Cortex of kidney (tissue), 1 donor: ENCODE measurements at places on chromosomes 3 and 15.

- no peak for DNase-seq
These were observed 146.3 kb upstream of the SOX2 start for GRCh38 chr3:181565416-181565815.

DNA sequence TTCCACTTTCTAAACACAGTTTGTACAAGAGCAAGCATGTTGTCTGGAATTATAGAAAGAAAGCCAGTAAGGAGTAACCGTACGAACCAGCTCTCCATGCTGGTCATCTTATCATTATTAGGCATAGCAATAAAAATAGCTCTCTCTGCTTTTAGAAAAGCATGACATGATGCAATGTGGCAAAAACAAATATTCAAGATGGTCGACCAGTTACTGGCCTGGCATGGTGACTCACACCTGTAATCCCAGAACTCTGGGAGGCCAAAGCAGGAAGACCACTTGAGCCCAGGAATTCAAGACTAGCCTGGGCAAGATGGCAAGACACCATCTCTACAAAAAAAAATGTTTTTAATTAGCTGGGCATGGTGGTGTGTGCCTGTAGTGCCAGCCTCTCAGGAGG is 2.6 kb upstream of the MAP4 start:
- DNase-seq = no peak

DNA sequence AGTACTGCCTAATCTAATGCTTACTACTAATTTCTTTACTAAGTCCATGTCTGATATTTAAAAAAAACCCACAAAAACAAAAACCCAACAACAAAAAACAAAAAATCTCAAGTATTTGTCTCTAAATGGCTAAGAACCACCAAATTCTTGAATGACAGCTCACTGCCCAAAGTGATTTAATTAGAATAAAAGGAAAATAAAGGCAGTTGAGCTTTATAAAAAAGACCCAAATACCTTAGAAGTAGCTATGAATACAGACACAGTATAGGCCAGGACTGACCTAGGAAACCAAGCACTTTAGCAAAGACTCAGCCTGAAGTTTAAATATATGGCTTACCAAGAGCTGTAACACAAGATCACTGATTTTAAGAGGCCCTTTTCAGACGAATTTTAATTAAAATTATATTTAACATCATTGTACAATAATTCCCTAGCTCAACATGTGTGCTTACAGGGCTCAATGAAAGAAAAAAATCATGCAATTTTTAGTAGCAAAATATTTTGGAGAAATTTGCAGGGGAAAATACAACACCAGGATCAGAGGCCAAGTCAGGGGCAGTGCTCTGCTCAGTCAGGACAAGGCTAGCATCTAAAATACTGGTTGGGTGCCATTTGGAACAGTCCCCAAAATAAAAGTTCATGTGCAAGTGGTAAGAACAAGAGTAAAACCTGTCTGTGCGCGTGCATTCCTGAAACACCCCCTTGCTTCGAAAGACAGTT is 24.8 kb downstream of the UQCC5 start:
- DNase-seq = no peak

GRCh38 chr15:58415636-58416035 is 16.2 kb upstream of the LIPC start:
- no peak for DNase-seq

- DNase-seq = no peak
These were observed 61.0 kb upstream of the SLC24A5 start for GRCh38 chr15:48059791-48060190.

- no peak for DNase-seq
These were observed 229.5 kb downstream of the TUSC7 start for GRCh38 chr3:116939091-116939490.

- no peak for DNase-seq
These were observed 61.1 kb downstream of the KCNAB1 start for GRCh38 chr3:156181509-156181908.

- DNase-seq = no peak
These were observed 501.4 kb downstream of the NSUN3 start for GRCh38 chr3:94564247-94564646.

GRCh38 chr15:93223803-93224202 is 134.8 kb upstream of the RGMA start:
- DNase-seq = no peak

- DNase-seq = no peak
These were observed 56.1 kb downstream of the CCNL1 start for GRCh38 chr3:157103860-157104259.

DNA sequence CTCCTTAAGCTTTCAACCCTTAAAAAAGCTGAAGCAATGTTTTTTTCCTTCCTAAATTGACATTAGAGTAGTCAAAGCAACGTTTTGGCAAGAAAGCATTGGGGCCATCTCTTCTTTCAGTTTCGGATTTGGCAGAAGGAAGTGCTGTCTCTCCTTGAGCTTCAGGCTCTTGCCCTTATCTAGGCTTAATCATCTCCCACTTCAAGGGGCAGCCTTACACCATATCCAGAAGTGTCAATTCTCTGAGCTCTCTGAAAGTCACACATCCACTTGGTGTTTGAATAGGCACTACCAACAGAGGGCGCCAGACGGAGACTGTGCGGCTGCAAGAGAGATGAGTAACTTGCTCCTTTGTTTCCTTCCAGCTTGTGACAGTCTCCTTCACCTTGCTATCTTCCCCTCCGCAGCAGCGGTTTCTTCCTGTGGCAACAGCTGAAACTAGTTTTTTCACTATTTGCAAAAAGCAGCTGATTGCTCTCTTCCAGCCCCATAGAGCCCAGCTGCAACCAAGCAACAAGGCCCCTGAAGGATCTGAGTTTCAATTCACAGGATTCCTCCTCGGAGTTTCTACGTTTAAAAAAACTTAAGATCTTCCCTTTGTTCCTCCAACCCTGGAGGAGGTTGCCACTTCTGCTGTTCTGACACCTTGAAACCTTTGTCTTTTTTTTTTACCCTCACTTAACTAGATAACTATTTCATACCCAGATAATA is 147.0 kb upstream of the SLCO3A1 start:
- no peak for DNase-seq

- DNase-seq = no peak
These were observed 577.3 kb upstream of the ZNF717 start for GRCh38 chr3:76362643-76363042.

- DNase-seq = no peak
These were observed 602 bp downstream of the TRIM71 start for GRCh38 chr3:32818229-32818969.

GRCh38 chr3:184389384-184389783 is 9.5 kb downstream of the CHRD start:
- no peak for DNase-seq

DNA sequence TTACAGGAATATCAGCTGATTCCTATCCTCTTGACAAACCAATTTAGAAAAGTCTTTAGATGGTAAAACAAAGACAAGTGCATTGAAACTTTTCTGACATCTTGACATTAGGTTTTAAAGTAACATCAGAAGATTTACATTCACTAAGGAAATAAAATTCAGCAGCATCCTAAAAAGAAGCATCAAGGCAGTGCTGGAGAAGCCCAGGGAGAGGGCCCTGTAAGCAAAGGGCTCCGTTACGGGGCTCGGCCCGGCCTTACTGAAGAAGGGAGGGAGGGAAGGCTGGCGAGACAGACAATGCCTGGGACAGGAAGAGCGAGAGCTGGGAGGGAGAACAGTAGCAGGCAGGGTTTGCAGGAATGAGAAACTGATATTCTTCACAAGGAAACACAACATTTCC is 39.3 kb downstream of the RUBCN start:
- no peak for DNase-seq

DNA sequence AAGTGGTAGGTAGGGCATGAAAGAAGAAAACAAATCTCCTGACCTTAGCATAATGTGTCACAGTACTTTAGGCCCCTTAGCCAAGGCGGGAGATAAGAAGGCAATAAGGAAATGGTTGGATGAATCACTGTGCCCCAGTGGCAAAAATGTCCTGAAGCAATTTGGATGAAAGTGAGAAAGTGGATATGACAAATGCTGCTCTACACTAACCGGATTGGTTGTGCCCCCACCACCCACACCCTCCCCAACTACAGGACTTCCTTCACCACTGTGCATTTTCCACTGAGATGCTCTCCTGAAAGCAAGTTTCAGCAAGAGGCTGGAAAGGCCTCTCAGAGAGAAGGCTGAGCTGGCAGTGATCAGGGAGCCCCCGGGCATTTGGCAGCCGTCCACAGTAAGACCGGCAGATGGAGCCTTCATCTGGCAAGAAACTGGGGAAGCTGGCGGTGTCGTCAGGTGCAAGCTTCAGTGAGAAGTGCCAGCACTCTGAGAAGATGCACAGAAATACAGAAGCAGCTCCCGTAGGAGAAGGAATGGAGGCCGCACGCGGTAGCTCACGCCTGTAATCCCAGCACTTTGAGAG is 63.8 kb downstream of the ATP1B3 start:
- DNase-seq = no peak

GRCh38 chr3:153079386-153079785 is 82.6 kb upstream of the RAP2B start:
- no peak for DNase-seq

DNA sequence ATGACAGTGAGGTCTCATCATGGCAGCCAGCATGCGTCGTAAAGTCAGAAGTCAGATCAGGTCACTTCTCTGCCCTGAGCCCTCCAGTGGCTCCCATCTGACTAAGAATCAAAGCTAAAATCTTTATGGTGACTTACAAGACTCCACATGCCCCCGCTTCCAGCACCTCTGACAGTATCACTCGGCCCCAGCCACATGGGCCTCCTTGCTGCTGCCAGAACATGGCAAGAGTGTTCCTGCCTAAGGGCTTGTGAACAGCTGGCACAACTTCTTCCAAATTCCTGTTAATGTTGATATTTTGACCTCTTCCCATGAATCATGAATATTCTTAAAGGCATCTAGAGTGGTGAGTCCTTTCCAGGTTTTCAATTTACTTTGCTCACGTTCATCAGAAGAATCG is 20.5 kb downstream of the POLR2M start:
- DNase-seq = no peak

- no peak for DNase-seq
These were observed 3.0 kb downstream of the LMCD1 start for GRCh38 chr3:8504611-8504973.

DNA sequence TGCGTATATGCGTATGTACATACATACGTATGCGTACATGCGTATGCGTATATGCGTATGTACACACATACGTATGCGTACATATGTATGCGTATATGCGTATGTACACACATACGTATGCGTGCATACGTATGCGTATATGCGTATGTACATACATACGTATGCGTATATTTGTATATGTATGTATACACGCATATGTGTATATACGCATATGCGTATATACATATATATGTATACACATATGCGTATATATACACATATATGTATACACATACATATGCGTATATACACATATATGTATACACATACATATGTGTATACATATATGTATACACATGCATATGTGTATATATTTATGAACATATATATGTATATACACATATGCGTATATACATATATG is 12.1 kb downstream of the MCTP2 start:
- DNase-seq = no peak

GRCh38 chr15:79450648-79451047 is 18.5 kb downstream of the MINAR1 start:
- no peak for DNase-seq

DNA sequence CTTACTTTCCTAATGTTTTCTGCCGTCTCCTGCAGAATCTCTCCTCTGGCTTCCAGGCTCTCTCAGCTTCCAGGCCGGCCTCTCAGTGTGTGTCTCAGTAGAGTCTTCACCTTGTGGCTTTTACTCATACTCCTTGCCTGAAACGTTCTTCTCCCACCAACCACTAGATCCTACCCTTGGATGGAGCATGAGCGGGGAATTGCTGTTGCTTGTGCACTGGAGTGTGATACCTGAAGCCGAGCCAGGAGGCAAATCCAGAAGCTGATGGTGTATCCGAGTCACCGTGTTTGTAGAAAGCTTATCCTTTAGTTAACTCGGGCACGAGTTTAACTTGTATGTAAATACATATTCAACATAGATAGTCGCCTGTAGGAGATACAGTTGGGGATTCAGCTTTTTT is 285.0 kb upstream of the C2CD4B start:
- DNase-seq = no peak

- DNase-seq = no peak
These were observed 137.7 kb upstream of the RASGRP1 start for GRCh38 chr15:38702178-38702912.

DNA sequence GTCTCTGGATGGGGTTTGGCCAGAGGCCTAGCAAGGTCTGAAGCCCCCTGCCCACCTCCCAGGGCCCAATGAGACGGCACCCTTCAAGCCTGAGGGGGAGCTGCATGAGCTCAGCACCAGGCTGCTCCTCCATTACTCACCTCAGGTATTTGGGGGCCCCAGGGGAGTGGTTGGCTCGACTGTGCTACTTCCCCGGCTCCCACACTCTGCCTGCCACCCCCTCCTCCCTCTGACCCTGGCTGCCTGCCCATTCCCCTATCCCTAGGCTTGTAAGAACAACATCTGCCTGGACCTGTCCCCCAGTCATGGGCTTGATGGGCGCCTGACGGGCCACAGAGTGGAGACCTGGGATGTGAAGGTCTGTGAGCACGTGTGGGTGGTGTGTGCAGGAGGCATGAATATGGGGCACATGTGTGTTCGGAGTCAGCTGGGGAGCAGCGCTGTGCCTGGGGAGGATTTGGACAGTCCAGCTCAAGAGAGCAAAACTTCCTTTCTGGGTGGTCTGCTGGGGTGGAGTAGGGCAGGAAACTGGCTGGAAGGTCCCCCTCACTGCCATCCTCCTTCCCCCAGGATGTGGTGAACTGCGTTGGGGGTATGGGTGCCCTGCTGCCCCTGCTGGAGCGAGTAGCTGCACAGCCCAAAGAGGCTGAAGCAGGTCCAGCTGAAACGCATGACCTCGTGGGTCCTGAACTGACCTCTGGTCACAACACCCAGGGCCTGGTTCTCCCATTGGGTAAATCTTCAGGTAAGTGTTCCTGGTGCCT is 17.4 kb downstream of the NBEAL2 start:
- DNase-seq = no peak

- DNase-seq = no peak
These were observed 385.9 kb upstream of the BCHE start for GRCh38 chr3:166223120-166223519.

GRCh38 chr15:40130799-40131502 is 22.3 kb upstream of the BMF start:
- DNase-seq = no peak

GRCh38 chr15:96992817-96993216 is 662.3 kb downstream of the NR2F2 start:
- no peak for DNase-seq

GRCh38 chr3:124395162-124395561 is 335.1 kb upstream of the UMPS start:
- no peak for DNase-seq

DNA sequence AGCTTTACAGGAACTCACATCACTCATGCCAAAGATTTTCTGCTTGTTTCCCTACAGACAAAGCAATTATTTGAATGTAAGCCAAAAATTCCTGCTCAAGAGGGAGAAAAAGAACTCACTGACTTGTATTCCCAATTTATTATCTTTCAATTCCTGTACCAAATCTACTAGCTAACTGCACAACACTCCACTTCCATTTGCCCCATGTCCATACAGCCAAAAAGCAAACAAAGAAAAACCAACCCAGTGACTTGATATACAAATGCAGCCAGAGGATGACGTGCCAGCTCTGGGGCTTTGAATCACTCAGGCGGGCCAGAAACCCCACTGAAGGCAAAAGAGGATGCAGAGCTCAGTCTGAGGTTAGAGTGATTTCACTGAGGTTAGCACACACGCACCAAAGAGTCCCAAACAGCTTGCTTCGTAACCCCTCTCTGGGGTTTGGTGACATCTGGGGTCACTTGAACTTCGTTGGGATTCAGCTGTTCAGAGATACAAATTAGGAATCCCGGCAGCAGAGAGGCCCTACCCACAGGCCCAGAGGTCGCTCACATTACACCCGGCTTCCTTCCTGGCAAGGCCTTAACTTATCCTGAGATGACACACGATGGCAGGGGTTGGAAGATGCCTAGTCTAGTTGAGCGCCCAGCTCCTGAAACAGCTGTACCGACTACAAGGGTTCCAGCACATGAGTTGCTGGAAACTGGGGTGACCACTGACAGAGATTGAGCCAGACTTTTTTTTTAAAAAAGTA is 1.6 kb downstream of the RFTN1 start:
- no peak for DNase-seq
